ENCODE measurements at places on chromosomes 7 and 10. TPM values are rescaled to one million over a fixed set of nuclear protein-coding genes. Genes with fewer than 3 reads are reported as not detected.

DNA sequence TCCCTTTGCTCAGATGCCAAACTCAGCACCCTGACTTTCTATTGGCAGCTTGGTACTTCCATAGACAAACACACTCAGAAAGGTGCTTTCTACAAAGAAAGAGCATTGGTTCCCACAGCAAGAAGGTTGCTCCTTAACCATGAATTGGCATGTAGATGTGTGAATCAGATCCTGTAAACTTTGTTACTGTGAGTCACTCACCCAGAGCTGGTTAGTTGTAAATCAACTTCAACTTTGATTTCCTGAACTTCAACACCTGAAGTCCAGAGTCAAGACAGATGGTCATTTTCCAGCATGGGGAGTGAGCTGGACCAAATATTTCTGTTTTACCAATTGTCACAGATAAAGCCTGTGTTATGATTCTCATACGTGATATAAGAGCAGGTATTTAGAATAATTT, 797.2 kb downstream of the TNS3 start:
- no peak for DNase-seq

- DNase-seq = no peak
Observed at GRCh38 chr7:130875-131780, 61.2 kb upstream of the FAM20C start.

Gene CTTNBP2
- total RNA-seq = 0.08 TPM

Gene NEUROD6
- total RNA-seq = not detected

Gene ETV1
- total RNA-seq = 0.11 TPM

- DNase-seq = no peak
Observed at GRCh38 chr7:151099486-151100211, 13.4 kb downstream of the AGAP3 start.

DNA sequence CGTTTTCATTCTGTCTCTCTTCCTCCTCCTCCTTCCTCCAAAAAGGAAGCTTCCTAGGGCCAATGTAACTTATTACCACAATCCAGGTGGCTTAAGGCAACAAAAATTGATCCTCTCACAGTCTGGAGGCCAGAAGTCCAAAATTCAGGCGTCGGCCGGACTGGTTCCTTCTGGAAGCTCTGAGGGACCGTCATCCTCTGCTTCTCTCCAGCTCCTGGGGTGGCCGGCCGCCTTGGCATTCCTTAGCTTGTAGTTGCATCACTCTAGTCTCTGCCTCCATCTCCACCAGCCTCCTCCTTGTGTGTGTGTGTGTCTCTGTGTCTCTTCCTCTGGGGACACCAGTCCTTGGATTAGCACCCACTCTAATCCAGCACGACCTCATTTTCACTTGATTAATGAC, 89.0 kb upstream of the NPTX2 start:
- no peak for DNase-seq

DNA sequence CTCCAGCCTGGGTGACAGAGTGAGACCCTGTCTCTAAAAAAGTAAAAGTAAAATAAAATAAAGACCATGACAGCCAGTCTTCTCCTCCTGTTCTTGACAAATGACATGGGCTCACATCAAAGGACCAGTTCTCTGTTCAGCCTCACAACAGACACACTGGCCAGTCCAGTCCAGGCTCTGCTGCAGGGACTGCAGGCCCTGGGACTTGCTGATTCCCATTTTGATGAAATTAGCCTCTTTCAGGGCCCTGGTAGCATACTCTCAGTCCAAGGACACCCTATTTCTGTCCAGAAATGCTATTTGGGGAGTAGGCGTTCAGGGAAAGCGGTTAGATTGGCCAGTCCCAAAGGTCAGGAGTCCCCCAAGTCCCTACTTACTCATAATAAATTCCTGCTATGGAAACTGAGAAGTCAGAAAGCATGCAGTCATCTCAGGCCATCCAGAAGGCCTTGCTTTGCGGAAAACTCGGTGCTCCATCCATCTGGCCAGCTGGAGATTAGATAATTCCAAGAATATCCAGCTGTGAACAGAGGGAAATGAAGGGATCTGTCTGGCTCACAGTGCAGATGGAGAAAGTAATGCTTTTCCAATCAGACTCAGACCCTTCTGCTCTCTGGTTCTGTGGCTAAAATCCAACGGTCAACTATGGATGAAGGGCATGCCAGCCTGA, 74.4 kb downstream of the RAB11FIP2 start:
- DNase-seq = no peak

Gene MBLAC1
- 3.0 TPM for total RNA-seq

GRCh38 chr10:85864173-85864549, 502.4 kb downstream of the GRID1 start:
- no peak for DNase-seq

DNA sequence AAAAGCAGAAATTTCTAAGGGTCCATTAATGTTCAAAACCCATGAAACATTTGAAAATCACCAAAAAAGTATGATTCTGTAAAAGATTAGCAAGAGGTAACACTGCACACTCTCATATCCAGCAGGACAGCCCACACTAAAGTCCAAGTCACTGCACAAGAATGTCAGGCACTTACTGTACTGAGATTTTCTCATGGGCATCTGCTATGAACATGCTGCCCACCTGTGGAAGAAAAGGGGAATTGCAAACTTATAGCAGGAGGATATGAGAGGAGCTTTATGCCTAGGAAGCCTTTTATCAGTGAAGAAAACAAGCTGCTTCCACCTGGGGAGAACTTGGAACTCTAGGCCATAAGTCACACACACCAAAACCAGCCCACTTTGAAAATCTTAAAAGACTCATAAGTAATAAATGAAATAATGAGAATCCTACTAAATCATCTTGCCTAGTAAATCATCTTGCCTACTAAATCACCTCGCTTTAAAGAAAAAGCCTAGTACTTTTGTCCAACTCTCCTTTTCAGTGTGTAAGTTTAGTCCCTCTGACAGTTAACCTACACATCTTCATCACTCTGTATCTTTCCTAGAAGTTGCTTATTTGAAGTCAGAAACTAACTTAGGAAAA, 46.1 kb downstream of the ARMH3 start:
- peak; percentile 12 for DNase-seq

Gene TTYH3
- 13.4 TPM for total RNA-seq

Gene SPOCK2
- total RNA-seq = 74.7 TPM

GRCh38 chr10:119516381-119517234, 25.9 kb downstream of the RGS10 start:
- peak; percentile 53 for DNase-seq

Gene FAM241B
- 15.3 TPM for total RNA-seq

GRCh38 chr10:49178489-49179471, 9.4 kb downstream of the TMEM273 start:
- DNase-seq = no peak

DNA sequence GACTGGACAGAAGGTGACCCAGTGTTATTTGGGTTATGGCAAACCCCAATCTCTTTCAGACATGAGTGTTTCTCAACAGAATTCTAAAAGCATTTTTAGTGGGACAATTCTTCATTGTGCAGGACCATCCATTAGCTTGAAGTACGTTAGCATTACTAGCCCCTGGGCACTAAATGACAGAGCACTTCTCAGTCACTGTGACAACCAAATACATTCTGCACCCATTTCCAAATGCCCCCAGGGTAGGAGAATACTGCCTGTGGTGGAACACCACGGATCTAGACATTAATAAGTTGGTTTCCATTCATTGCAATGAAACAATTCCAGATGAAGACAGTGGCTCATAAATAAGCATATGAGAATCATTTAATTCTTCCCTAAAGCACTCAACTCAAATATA, 102.4 kb upstream of the FRMD4A start:
- DNase-seq = no peak

Gene SKIDA1
- total RNA-seq = not detected

All from activated T-cell treated with anti-CD3 and anti-CD28 coated beads, Interleukin-2, amount 50 U/mL, for 4 hours (primary cell).